ENCODE measurements at places on chromosomes 1 and 21.

DNA sequence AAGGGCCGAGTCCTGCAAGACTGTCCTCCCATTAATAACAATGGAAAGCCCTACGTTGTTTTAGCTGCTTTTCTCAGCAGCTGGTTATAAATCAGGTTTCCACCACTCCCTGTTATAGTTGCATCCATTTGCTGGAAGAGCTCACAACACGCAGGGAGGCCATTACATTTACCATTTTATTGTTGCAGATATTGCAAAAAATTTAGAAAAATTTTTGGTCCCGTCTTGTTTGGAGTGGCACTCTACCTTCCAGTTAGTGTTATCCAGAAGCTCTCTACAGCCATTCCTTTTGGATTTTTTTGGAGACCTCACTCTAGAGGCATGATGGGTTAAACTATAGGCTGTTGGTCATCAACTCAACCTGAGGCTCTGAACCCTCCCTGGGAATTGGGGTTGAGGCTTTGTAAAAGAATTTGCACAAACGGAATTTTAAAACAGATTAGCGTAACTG is 1532.1 kb upstream of the TPTE start:
- no peak for DNase-seq

DNA sequence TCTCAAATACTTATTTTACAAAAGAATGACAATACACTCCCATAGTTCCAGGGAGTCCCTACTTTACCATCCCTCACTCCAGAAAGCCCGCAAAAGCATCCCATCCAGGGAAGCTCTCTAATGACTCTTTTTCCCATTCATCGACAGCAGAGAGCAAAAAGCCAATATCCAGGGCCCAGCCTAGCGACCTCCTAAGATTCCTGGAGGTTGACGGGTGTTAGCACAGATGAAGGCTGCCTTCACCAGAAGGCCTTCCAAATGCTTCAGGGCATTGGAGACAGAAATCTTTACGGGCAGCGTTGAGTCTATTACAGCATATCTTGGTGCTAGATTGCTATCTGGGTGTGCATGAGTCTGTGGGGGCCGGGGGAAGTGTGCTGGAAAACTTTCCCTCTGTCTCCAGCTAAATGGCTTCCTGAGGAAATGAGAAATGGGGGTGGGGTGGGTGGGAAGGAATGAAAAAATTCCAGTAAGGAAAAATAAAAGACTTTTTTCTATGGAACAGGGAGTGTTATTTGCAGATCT is 136.6 kb downstream of the PROX1 start:
- DNase-seq, result no peak

- no peak for DNase-seq
Observed at GRCh38 chr1:20719261-20719660, 1.5 kb upstream of the KIF17 start.

GRCh38 chr1:98940069-98940721 is 64.5 kb downstream of the PLPPR5 start:
- DNase-seq, result no peak

DNA sequence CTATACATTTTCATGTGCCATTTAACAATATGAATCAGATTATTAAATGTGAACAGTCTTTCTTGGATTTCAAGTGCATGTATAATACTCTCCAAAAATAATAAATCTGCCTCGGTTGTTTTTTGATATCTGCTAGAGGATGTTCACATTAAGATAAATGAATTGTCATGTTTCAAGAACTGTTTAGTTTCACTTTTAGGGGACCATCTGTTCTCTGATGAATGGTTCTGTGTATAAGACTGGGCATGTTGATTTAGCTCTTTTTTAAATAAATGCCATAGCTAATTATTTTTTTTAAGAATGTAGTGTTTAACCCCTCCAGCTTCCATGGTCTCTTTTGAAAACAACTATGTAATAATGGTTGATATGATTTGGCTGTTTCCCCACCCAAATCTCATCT is 1245.1 kb upstream of the ADGRL4 start:
- no peak for DNase-seq

DNA sequence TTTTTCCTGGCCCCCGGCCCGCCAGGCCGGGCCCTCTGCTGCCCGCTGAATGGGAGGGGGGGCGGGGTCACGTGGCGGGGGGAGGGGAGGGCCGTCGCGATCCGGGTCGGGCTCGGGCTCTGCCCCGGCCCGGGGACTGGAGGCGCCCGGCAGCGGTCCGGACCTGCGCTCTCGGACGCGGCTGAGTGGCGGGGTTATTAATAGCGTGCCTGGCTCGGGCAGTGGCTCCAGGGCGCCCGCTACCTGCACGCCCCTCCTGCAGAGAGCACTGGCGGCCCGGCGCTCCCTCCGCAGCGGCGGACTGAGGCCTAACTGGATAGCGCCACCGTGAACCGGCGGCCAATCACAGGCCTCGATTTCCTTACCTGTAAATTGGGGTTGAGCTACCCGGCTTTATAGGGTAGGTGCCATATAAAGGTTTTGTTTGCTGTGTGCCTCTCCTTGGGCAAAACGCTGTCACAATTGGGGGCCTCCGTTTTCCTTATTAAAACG is 28.1 kb downstream of the AHDC1 start:
- peak; percentile 71 for DNase-seq

GRCh38 chr1:229410370-229410691 is 23.6 kb downstream of the ACTA1 start:
- no peak for DNase-seq

- no peak for DNase-seq
Observed at GRCh38 chr1:75198761-75199160, 64.6 kb downstream of the LHX8 start.

DNA sequence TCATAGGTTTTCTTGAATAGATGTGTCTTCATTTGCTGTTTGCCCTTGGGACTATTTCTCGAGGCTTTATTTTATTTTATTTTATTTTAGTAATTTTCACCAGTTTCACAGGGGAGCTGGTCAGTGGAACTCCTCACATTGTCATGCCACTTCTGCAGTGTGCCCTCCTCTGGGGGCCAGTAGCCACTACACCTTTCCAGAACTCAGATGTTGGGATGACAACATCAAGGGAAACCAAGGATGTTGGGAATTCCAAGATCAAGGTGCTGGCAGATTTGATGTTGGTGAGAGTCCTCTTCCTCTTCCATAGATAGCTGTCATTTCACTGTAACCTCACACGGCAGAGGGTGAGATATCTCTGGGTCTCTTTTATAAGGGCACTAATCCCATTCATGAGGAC is 35.5 kb downstream of the SLC26A9 start:
- no peak for DNase-seq

DNA sequence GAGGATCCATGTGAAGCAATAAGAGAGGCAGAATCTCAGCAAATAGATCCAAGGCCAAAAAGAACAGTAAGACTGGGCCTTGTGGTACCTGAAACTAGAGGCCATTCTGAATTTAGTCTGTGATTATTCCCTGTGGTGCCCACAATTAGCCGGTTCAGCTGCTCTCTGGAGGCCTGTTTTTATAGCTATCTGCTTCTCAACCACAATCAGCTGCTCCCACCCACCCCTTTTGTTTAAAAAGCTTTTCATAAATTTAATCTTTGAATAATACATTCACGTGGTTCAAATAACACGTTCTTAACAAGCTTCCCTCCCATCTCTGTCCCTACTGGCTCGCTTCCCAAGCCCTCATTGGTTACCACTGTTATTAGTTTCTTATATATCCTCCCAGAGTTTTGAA is 18.0 kb downstream of the UBE2T start:
- DNase-seq, result no peak

DNA sequence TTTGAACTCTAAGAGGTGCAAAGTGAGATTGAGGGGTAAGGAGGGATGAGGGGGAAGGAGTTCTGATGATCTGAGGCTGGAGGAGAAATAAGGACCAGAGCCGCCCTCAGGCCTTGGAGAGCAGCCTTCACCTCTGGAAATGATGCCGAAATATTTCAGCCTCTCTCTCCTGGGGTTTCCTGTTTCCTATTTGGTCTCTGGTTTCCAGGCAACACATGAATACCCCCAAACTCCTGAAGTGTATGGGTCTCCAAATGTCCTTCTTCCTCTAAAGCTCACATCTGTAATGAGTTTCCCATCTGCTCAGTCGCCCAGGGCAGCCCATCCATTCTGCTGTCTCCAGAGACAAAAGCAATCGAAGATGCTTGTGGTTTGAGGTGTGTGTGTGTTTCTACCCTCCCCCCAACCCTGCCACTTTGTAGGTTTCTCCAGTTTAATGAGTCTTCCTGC is 52.0 kb upstream of the FAM20B start:
- DNase-seq, result no peak

- no peak for DNase-seq
Observed at GRCh38 chr1:170175041-170175440, 29.3 kb downstream of the NTMT2 start.

- DNase-seq, result no peak
Observed at GRCh38 chr1:20033420-20033819, 36.6 kb upstream of the PLA2G5 start.

- no peak for DNase-seq
Observed at GRCh38 chr21:38702196-38702595, 103.5 kb upstream of the ETS2 start.

Data from nephron progenitor cell (in vitro differentiated cells).